ENCODE measurements at places on chromosomes 7 and 10. TPM values are rescaled to one million over a fixed set of nuclear protein-coding genes. Genes with fewer than 3 reads are reported as not detected.

Gene PODXL
- 43.2 TPM for total RNA-seq

Gene PTPRN2
- 131 TPM for total RNA-seq

Gene NDUFB2
- 226 TPM for total RNA-seq

Gene GUSB
- 25.9 TPM for total RNA-seq

Gene CYP3A7
- total RNA-seq, result not detected

Gene PFKP
- total RNA-seq, result 212 TPM

Gene LRRN3
- 23.1 TPM for total RNA-seq

Gene FAM25G
- not detected for total RNA-seq

Gene SPDYE9
- not detected for total RNA-seq

All from dorsolateral prefrontal cortex (tissue), 122 donors.